ENCODE measurements at places on chromosomes 3 and 15.
A peak's percentile ranks its signal among the peaks of the same experiment; 100 is the strongest.

DNA sequence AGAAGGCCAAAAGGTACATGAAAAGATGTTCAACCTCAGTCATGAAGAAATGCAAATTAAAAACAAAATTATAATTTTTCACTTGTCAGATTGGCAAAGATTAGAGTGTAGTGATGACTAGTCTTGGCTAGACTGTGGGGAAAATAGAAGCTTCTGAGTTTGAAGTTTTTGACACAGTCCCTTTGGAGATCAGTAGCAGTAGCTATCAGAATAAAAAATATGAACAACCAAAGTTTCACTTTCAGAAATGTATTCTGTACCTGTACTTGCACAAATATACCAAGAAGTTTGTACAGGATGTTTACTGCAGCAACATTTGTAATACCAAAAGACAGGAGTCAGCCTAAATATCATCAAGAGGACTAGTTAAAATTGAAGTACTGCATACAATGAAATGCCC, 14.1 kb downstream of the ATP2C1 start:
- DNase-seq, result no peak

DNA sequence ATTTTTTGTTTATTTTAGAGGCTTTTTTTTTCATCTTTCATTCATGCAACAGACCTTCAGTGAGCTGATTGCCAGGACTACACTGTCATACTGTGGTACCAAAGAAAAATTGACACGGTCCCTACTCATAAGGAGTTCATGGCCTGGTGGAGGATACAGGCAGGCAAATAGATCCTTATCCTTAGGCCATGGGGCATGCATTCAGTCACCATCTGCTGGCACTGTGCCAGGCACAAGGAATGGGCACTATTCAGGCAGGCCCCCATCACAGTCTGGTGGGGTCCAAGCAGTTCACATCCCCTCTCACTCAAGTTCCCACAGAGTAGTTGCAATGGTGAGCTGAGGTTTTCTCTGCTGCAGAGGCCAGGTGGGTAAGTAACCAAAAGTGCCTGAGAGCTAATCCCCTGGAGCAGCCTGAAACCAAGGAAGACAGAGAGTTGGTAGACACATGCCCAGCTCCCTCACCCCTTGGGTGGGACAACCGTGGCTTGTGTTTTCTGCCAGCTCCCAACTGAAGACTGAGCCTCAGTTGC, 17.3 kb downstream of the CISH start:
- DNase-seq, result no peak

- DNase-seq, result no peak
Measured at GRCh38 chr3:105957722-105958121, 88.9 kb upstream of the CBLB start.

- no peak for DNase-seq
Measured at GRCh38 chr3:149460117-149460516, 14.4 kb upstream of the TM4SF4 start.

DNA sequence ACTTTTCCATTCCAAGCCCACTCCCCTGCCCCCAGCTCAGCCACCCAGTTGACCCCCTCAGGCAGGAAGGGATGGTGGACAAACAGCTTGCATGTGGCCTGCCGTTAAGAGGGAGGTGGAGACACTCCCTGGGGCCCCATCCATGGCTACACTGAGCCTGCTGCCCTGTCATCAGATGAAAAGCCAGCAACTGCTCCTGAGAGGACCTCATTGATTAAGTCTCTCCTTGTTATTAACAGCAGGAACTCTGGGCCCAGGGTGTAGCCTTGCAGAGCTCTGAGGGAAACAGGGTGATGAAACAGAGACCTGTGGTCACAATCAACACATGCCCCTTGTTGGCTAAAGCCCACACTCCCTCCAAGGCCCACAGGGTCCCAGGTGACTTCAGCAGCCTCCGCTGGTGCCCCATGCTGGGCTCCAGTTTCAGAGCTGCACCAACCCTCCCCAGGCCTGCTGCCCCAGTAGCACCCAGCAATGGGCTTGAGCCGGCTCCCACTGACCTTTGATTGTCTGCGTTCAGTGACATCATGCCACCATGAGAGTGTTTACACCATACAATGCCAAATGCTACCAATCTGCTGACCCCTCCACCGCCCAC, 22.3 kb upstream of the TLE3 start:
- no peak for DNase-seq

DNA sequence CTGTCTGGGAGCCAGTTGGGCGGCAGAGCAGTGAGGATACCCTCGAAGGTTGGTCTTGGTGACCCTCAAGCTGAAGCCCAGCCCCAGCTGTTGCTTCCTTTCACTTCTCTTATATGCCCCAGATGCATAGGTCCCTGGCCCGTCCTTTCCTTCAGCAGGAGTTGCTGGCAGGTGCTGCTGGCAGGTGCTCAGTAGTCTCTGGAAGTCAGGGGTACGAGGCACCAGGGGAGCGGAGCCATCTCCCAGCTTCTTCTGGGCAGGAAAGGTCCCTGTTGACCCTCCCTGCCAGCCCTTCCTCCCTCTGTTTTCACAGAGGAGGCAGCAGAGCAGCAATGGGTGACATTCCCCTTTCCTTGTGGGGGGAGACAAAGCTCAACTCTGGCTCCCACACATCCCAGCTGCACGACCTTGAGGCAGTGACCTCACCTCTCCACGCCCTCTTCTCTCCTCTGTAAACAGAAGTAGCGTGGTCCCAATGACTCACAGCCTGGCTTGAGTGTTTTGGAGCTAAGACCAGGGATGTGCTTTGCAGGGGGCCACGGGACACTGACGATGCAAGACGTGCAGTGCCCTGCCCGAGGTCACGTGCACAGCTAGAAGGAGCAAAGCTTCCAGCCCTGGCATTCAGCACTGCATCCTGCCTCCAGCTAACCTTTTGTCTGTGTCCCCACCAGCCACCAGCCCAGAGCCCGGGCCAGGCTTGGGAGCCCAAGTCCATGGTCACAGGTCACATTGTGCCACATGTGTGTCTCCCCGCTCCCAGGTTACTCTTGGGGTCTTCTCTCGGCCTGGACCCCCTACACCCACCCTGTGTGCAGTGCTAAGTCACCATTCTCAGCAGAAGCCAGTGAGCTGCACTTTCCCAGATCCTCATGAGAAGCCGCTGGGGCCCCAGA, 49.7 kb downstream of the SLC6A6 start:
- DNase-seq, result no peak

- peak; percentile 49 for DNase-seq
Measured at GRCh38 chr15:36844534-36844998, 255.8 kb downstream of the MEIS2 start.

DNA sequence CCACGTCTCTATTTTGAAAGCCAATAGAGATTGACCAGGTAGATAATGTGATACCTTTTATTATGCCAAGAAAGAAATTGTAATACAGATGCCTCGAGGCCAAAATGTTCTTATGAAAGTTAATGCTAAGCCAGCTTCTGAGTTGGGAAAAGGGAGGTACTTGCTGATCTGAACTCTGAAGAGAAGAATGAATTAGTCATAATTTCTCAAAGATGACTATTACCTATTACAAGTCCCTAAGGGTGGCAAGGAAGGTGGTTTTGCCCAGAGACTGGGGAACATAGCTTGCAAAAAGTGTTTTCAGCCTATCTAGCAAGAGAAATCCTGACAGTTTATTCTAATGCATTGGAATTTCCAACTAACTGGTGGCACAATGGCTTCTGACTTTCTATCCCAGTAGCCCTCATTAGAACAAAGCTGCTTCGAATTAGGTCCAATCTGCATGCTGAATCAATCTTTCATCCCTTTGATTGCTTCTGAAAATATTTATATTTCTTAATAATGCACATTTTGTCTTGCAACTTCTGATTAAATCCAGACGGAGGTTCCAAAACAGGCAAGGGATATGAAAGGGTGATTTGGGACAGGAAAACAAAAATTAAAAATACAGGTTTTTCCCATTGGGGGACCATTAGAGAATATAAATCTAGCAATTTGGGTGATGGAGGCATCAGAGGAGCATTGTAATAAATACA, 17.7 kb upstream of the NR2F2 start:
- no peak for DNase-seq

DNA sequence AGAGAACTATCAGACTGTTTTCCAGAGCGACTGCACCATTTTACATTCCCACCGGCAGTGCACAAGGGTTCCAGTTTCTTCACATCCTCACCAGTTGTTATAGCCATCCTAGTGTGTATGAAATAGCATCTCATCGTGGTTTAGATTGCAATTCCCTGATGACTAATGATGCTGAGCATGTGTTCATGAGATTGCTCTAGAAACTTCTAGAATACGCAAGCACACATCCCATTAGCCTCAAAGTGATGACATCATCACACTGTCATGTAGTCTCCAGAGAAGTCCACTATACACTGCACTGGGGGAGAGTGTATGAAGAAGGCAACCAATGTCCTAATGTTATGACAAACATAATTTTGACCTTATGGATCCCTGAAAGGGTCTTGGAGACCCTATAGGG, 30.1 kb downstream of the FBLN2 start:
- DNase-seq, result no peak

- DNase-seq, result no peak
Measured at GRCh38 chr3:71360180-71360579, 223.3 kb downstream of the FOXP1 start.

GRCh38 chr3:151091685-151092345, 6.4 kb downstream of the MED12L start:
- no peak for DNase-seq

- DNase-seq, result peak; percentile 1
Measured at GRCh38 chr3:41224120-41224806, 25.0 kb downstream of the CTNNB1 start.

DNA sequence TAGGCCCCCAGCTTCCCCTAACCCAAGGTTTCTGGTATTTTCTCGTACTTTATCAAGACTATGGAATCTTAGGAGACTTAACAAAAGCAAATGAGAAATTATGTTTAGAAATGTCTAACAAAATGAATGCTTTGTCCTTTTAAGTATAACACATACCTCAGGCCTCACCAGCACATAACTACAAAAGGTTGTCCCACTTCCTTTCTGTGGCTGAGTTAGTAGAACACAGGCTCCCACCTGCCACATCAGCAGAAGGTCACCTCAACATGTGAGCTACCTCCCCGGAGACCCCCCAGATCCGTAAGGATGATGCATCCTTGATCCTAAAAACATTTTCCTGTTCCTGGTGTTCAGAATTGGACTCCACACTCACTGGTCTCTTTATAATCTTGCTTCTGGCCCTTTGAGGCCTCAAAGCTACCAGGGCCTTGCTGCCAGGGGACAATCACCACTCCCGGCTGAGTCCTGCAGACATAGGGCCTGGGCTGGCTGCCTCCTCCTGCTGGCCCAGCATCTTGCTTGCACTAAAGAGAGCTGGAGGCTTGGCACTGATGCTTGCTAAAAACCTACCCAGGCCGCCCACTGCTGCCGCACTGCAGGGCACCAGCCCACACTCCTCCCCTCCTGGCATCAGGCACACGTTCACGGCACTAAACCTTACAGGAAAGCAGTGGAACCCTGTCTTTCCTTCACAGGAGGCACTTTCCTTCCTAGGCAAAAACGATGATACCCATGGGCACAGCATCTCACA, 2.9 kb downstream of the CCRL2 start:
- DNase-seq, result no peak

DNA sequence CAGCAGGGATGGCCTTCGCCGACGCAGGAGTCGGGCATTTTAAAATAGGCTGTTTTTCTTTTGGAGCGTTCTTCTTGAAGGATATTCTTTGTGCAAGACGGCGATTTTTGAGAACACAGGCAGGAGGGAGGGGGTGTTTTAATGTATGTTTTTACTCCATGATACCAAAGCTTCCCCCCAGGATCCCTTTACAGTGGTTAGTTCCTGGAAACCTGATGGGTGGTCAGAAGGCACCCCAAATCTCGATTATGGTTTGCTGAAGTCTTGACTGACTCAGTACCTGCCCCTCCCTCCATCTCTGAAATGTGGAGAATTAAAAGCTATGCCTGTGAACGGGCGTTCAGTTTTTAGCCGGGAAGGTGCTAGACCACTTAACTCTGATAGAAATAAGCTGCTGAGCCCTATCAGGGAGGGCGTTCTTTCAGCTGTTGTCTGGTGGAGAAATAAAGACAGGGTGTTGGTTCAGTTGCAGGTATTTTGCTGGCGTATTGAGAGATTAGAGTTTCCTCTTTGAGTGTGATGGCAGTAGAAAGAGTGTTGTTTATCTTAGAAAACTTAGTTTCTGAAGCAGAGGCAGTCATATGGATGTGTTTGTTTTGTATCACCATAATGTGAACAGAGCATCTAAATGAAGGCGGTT, 3.4 kb downstream of the IGF1R start:
- no peak for DNase-seq

- no peak for DNase-seq
Measured at GRCh38 chr15:60020736-60021135, 16.6 kb downstream of the FOXB1 start.

DNA sequence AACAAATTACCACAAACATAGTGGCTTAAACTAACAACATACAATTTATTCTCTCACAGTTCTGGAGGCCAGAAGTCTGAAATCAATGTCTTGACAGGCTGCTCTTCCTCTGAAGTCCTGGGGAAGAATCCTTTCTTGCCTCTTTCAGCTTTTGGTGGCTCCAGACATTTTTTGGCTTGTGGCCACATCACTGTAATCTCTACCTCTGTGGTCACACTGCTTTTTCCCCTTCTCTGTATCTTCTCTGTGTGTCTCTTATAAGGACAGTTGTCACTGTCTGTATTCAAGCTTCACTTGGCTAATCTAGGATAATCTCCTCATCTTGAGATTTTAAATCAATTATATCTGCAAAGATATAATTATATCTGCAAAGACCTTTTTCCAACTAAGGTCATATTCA, 80.3 kb upstream of the ABHD2 start:
- no peak for DNase-seq

GRCh38 chr3:46935168-46935858, 41.2 kb downstream of the CCDC12 start:
- DNase-seq, result peak; percentile 40

DNA sequence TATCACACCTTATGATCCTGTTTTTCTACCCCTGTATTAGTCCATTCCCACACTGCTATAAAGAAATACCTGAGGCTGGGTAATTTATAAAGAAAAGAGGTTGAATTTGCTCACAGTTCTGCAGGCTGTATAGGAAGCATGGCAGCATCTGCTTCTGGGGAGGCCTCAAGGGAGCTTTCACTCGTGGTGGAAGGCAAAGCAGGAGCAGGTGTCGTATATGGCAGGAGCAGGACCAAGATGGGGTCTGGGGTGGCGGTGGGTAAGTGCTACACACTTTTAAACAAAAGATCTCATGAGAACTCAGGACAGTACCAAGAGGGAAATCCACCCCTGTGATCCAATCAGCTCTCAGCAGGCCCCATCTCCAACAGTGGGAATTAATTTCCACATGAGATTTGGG, 15.4 kb upstream of the SCAP start:
- no peak for DNase-seq
